ENCODE measurements at places on chromosomes 13 and 19.
A peak's percentile ranks its signal among the peaks of the same experiment; 100 is the strongest.

DNA sequence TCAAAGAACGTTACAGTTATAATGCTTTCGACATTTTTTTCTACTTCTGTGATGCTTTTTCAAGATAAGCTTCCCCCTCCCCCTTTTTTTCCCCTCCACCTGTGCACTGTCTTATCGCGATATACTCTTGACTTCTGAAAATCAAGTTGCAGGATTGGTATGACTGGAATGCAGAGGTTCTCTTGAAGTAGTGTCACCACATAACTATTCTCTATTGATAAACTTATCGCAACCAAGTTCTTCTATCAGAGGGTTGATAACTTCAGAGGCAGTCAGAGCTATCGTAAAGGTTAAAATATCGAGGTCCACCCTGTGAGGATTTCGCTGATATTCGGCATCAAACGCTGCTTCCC is 820 bp downstream of the EID2 start:
- DNase-seq: no peak

DNA sequence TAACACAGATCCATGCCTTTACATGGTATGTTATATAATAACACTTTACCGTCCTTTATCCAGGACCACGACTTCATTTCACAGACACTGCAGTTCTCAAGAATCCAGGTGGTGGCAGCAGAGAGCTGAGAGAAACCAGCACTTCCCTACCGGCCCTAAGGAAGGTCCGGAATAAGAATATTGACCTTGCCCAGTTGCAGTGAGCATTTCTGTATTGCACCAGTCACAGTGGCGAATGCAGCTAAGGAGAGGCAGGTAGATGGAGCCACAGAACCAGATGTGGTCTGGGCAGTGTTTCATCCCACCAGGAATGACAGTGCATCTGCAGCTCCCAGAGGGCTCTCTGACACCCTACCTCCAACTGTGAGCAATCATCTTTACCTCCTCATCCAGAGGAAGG is 44.6 kb downstream of the ZNF787 start:
- DNase-seq: peak; percentile 16

- DNase-seq: no peak
These were observed 806 bp downstream of the MAST1 start for GRCh38 chr19:12838886-12839756.

DNA sequence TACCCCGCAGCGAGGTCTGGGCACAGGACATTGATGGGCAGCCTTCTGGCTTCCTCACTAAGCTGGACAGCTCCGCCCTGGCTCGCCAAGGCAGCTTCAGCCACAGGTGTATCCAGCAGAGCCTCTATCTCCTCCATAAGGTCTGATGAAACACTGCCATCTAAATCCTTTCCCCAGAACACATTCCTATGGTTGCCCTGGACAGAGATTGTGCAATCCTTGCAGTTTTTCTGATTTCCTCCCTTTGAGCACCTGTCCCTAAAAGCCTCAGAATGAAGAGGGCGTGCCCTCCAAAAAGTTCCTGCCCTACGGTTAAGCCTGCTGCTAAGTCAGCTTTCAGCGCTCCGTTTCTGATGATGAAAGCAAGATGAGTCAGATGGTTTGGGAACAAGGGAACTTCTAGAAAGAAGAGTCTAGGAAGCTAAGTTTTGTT is 21.0 kb downstream of the CLEC4M start:
- no peak for DNase-seq

- DNase-seq: no peak
These were observed 62.1 kb downstream of the KLF2 start for GRCh38 chr19:16386619-16387240.

GRCh38 chr19:54253331-54254194 is 3.5 kb downstream of the LILRB5 start:
- DNase-seq: no peak

DNA sequence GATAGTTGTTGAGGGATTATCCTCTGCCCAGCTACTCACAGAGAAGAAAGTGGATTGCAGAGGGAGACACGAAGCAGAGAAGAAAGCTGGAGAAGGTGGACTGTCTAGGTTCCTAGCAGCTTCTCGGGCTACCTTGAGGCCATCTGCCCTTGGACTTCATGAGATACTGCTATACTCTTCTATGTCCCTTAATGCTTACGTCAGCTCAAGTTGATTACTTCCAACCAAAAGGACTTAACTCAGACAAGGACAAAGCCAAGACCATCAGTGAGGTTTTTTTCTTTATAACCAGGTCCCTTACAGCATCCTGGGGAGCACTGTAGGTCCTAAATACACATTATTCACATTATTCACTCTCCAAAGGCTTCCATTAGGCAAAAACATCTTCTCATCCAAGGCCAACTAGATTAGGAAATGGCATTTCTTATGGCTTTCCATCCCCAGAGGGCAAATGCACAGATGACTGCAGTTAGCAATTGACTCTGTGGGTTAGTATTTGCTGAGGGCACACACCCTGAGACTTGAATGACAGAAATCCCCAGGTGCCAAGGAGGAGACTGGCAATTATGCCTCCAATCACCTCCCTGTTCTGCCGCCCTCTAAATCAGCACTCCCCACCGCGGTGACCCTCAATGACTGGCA is 4.1 kb upstream of the UBE2L5 start:
- DNase-seq: no peak

DNA sequence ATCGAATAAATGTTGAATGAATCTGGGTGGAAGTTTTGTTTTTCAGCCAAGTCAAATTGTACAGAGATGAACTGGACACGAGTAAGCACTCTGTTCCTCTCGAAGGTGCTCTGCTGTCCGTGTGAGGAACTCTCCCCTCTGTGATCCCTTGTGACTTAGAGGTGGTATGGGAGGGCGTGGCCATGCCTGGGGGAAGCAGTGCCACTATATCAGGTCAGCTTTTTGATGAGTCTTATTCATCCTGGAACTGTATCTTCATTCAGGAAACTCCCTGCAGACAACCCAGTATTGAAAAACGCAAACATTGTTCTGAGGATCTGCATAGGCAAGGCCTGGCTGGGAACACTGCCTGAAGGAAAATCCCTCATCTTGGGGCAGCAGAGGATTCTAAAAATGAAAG is 45.7 kb upstream of the FLT1 start:
- no peak for DNase-seq

DNA sequence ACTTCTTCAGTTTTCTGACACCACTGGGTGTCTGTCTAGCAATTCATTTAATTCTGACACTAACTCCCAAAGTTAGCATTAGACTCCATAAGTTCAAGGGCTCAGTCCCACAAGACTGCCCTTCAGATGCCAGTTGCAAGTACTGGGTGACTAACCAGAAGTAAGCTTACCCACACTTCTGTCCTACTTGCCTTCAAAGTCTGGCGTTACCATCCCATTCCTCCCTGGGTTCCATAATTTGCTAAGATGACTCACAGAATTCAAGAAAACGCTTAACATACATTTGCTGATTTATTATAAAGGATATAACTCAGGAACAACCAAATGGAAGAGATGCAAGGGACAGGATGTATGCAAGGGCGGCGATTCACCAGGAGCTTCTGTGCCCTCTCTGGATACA is 45.5 kb upstream of the NPAS1 start:
- DNase-seq: no peak

GRCh38 chr13:49400755-49401659 is 42.9 kb downstream of the CAB39L start:
- DNase-seq: no peak

DNA sequence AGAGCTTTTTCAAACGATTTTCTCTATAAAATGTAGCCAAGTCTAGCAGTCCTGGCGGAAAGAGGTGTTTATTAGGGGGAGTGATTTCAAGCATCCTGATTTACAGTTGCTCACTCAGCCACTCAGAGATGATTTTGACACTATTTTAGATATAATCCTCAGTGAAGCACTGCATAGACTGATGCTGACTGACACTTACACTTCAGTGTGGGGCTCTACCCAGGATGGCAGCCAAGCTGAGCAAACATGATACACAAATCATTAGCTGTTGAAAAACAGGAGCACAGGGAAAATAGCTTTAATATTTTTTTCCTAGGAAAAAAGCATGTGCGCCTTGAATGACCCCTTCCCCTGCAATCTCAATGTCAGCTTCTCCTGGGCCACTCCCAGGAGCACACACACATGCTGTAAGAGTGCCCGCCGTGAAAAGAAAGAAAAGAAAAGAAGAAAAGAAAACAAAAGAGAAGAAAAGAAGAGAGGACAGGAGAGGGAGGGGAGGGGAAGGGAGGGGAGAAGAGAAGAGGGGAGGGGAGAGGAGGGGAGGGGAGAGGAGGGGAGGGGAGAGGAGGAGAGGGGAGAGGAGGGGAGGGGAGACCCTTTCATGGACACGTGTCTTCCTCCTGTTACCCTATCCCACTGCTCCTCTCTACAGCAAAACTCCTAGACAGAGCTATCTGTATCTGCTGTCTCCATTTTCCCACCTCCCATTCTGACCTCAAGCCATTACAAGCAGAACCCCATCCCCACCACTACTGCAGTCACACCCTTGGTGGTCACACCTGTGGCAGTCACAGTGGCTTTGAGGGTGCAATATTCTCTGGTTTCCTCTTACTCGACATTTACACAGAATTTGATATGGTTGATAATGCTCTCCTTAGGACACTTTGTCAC is 36.4 kb downstream of the RCBTB2 start:
- DNase-seq: no peak

- DNase-seq: no peak
These were observed 18.6 kb downstream of the GRIK5 start for GRCh38 chr19:42051166-42052115.

DNA sequence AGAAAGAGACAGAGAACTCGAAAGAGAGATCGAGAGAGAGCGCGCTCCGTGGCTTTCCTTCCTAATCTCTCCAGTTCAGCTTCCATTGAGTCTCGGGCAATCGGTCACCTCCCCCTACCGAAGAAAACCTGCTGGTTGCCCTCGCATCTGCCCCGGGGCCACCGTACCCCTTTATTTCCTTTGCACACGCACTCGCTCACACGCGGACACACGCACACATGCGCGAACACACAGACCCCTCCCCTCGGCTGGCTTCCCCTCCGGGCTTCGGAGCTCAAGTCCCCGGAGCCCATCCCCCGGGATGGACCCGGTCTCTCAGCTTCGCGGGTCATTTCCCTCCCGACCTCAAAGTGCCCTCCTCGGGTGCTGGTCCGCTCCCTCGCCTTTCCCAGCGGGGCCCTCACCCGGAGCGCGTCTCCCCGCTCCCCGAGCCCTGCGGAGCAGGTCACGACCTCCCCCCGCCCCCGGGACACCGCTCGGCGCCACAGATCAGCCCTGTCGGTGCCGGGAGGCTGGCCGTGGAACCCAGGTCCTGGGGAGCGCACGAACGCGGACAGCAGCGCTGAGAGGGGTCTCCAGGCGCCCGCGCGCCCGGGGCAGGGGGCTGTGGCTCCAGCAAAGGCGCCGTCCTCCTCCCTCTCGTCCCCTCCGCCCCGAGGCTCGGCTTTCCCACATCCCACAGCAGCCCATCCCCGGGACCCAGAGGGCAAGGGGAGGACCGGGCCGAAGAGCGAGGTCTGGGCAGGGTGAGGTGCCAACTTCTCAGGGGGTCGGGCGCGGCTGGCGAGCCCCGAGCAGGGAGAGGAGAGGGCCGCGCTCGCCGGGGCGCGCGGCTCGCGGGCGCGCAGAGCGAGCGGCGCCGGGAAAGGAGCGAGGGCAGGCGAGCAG is 1.8 kb downstream of the DACH1 start:
- DNase-seq: no peak

DNA sequence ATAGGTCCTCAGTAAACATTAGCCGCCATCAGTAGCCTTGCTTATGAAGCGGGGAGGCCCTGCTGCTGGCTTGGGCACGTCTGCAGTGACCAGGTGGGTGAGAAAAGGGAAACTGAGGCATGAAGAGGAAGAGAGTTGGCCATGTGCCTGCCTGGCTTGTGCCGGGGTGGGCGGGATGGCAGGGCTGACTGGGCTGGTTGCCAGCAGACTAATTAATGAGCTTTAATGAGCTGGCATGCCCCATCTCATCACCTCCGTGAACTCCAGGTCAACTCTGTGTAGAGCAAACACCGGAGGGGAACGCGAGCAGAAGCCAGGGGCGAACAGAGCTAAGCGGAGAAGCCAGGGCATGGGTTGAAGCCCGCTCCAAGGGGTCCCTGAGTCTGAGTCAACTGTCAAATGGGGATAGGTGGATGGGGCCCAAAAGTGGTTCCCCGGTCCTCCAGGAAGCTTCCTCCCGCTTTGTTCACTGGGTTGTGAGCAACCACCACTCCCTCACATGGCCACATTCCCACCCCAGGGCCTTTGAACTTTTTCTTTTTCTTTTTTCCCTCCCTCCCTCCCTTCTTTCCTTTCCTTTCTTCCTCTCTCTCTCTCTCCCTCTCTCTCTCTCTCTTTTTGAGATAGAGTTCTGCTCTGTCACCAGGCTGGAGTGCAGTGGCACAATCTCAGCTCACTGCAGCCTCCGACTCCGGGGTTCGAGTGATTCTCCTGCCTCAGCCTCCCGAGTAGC is 8.7 kb downstream of the NR2F6 start:
- no peak for DNase-seq

- DNase-seq: no peak
These were observed 75.9 kb downstream of the ZIC5 start for GRCh38 chr13:99895444-99896368.

DNA sequence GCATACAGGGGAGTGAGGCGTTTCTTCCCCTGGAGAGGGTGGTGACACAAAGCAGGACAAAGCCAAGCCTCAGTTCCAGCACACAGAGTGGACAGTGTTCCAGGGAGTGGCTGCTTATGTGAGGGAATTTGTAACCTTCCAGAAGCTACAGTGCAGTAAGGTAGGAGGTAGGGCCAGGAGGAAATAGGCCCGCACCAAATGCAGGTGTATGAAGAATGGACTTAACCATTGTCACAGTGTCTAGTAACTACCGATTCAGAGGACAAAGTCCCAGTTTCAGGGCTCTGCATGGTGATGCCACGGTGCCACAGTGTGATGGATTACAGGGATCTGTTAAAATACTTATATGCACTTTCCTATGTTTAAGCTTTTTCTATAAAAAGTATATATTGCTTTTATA is 135.3 kb downstream of the ZIC5 start:
- no peak for DNase-seq

GRCh38 chr13:48449656-48450055 is 36.7 kb upstream of the LPAR6 start:
- no peak for DNase-seq

DNA sequence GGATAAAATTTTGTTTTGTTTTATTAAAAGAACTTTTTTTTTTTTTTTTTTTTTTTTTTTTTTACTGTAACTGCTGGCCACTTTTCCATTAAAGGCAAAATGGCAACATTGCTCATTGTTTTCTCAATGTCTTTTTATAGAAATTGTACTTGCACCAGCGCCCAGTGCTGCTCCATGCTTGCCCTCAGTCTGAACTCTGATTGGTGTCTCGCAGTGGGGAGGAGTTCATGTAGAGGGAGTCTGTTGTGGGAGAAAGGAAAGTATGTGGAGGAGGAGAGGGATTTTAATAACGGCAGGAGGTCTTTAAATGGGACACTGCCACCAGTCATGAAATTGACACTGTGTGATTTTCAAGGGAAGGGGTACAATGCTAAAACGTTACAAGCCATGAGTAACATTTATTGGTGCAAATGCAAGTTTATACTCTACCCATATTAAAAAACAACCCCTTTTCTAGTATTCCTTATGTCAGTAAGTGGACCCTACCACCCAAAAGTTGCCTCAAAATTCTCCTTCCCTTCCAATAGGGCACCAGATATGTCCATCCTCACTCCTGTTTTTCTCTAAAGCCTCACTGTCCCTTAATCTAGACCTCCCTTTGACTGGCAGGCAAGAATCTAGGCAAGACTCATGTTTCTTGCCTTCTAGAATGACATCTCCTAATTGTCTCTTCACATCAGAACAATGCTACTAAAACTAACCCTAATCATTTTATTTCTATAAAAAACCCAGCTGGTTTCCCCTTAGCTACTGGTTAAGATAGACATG is 3.2 kb downstream of the RASL11A start:
- no peak for DNase-seq

Measured in NCI-H1048 (cell line).